Mesenchymal stem cell (in vitro differentiated cells and primary cell): ENCODE measurements at places on chromosomes 2 and 18.

DNA sequence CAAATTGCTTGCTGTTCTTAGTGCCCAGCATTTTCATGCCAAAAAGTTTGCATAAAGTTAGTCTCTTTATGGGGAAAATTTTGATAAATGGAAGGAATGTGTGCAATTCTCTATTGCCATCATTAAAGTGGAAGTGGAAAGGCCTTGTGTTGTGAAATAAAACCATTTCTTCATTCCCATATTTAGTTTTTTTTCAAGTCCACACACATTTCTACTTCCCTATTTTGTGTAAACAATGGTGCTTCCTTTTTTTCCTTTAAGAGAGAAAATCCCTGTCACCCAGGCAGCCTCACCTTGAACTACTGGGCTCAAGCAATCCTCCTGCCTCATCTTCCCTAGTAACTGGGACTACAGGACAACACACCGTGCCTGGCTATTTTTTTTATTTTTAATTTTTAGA, 42.3 kb upstream of the NCOA1 start:
- no peak for DNase-seq

DNA sequence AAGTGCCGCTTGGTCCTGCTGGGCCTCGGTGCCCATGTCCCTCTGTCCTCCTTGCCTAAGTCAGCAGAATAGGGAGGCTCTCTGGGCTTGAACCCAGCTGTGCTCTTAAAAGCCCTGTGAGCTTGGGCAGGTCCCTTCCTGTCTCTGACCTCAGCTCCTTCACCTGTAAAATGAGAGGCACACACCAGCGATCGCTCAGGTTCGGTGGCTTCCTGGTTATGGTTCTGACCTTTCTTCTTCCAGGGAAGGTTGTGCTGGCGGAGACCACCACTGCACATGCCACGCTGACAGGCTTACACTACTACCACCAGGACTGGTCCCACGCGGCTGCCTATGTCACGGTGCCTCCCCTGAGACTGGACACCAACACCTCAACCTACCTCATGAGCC, 36.1 kb upstream of the MAPRE3 start:
- no peak for DNase-seq

- no peak for DNase-seq
Measured at GRCh38 chr2:8278709-8279354, 403.0 kb upstream of the ID2 start.

GRCh38 chr18:10453261-10453805, 1.1 kb upstream of the APCDD1 start:
- no peak for DNase-seq

- DNase-seq = no peak
Measured at GRCh38 chr18:61852496-61852895, 40.3 kb downstream of the RNF152 start.

DNA sequence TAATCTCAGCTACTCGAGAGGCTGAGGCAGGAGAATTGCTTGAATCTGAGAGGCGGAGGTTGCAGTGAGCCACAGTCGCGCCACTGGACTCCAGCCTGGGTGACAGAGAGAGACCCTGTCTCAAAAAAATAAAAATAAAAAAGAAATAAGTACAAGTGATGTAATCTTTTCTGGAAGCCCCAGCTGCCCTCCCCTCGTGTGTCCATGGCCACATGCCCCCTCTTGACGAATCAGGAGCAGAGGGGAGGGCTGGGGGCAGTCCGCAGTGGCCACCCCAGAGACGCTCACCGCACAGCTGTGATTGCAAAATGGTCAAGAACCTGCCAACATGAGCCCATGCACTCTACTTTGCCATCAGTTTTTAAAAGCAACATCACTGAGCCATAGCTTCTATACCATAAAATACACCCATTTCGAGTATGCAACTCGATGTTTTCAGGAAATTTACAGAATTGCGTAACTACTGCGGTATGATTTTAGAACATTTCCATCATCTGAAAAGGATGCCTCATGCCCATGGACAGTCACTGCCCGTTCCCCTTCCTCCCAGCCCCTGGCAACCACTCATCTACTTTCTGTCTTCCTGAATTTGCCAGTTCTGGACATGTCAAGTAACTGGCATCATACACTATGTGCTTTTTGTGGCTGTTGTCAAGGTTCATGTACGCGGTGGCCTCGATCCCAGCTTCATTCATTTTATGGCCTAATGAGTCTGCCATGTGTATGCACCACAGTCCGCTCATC, 88.1 kb downstream of the NDUFA10 start:
- no peak for DNase-seq

- no peak for DNase-seq
Measured at GRCh38 chr2:151967829-151968722, 130.8 kb downstream of the CACNB4 start.

GRCh38 chr2:207766697-207767460, 2.8 kb downstream of the FZD5 start:
- no peak for DNase-seq

GRCh38 chr2:7984693-7985353, 697.0 kb upstream of the ID2 start:
- DNase-seq = no peak

DNA sequence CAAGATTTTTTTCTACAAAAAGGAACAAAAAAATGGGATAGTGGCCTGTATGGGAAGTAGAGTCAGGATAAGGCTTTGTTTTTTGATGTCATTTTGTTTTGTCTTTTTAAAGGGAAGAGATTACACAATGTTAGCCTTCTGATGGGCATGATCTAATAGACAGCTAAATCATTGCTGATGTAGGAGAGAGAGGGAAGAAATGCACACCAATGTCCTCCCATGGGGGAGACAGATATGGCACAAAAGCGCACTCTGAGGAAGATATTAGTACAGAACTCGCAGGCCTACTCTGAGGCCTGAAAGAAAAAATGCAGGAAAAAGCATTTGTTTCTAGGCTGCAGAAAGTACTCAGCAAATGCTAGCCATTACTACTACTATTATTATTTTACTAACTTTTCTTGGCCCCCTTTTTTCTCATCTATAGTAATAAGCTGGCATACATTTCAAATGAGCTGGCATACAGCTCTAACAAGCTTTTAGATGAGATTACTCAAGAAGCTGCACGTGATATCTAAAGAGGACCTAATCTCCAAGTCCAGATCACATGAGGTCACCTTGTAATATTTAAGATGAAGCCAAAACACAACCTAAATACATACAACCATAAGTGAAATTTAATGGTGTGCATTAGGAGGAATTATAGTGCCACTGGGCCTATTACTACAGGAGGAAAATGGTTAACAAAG, 269.4 kb upstream of the TANK start:
- no peak for DNase-seq

GRCh38 chr18:3354506-3354905, 92.6 kb downstream of the MYL12B start:
- no peak for DNase-seq

- DNase-seq = peak; percentile 39
Measured at GRCh38 chr2:174012347-174013314, 47.5 kb upstream of the SP3 start.

- DNase-seq = peak; percentile 61
Measured at GRCh38 chr18:76821875-76822505, 367 bp upstream of the ZNF236 start.

DNA sequence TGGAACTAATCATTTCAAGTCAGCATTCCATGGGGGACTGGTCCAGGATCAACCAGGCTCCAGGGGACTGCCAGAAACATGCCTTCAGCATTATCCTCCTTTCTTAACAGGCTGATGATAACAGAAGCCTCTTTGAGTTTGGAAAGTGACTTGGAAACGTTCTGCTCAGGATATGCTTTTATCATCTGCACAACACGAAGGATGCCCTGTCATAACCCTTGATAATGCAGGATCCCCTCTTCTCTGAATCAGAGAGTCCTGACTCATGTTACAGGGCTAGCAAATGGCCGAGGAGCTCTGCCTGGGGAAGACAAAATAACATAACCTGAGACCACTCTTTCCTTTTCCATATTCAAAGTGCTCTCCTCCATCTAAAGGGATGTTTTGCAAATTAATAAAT, 6.7 kb downstream of the SCYGR3 start:
- no peak for DNase-seq

GRCh38 chr2:67260343-67261277, 136.5 kb upstream of the ETAA1 start:
- peak; percentile 97 for DNase-seq

GRCh38 chr2:171210216-171210863, 49.6 kb upstream of the TLK1 start:
- no peak for DNase-seq

DNA sequence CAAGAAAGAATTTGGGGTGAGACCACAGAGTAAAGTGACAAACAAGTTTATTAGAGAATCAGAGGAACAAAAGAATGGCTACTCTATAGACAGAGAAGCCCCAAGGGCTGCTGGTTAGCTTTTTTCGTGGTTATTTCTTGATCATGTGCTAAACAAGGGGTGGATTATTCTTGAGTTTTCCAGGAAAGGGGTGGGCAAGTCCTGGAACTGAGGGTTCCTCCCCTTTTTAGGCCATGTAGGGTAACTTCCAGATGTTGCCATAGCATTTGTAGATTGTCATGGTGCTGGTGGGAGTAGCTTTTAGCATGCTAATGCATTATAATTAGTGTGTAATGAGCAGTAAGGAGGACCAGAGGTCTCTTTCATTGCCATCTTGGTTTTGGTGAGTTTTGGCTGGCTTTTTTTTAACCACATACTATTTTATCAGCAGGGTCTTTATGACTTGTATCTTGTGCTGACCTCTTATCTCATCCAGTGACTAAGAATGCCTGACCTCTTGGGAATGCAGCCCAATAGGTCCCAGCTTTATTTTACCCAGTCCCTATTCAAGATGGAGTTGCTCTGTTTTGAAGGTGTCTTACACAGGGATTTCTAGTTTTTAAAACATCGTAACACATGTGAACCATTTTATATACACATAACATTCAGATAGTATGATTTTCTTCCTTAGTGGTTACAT, 77.8 kb downstream of the MYO1B start:
- DNase-seq = no peak

- no peak for DNase-seq
Measured at GRCh38 chr2:7490672-7491071, 573.5 kb downstream of the RNF144A start.

DNA sequence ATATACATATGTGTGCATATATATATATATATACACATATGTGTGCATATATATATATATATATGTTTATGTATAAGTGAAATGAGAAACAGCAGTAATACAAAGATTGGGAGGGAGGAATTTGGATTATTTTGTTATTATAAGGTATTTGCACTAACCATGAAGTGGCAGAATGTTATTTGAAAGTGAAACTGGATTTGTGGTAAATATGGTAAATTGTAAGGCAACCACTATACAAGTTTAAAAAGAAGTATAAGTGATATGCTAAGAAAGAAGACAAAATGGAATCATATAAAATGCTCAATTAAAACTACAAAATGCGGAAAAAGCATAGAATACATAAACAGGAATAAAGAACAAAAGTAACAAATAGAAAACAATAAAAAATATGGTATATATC, 37.5 kb downstream of the FBXO15 start:
- no peak for DNase-seq

GRCh38 chr18:26479681-26480079, 68.7 kb downstream of the KCTD1 start:
- DNase-seq = no peak

DNA sequence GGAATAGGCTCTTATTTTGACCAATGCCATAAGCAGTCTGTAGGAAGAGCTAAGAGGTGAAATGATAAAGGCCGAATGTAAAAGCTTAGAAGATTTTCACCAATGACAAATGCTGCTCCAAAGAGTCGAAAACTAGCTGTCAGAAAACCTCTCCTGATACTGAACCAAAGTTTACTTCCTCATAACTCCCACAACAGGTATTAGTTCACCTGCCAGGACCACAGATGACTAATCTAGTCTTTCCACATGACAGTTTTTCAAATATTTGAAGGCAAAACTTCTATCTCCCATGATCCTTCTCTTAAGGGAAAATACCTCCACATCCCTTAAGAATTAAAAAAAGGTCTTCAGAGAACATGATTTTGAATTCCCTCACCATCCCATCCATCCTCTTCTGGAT, 473.2 kb upstream of the SPHKAP start:
- no peak for DNase-seq

DNA sequence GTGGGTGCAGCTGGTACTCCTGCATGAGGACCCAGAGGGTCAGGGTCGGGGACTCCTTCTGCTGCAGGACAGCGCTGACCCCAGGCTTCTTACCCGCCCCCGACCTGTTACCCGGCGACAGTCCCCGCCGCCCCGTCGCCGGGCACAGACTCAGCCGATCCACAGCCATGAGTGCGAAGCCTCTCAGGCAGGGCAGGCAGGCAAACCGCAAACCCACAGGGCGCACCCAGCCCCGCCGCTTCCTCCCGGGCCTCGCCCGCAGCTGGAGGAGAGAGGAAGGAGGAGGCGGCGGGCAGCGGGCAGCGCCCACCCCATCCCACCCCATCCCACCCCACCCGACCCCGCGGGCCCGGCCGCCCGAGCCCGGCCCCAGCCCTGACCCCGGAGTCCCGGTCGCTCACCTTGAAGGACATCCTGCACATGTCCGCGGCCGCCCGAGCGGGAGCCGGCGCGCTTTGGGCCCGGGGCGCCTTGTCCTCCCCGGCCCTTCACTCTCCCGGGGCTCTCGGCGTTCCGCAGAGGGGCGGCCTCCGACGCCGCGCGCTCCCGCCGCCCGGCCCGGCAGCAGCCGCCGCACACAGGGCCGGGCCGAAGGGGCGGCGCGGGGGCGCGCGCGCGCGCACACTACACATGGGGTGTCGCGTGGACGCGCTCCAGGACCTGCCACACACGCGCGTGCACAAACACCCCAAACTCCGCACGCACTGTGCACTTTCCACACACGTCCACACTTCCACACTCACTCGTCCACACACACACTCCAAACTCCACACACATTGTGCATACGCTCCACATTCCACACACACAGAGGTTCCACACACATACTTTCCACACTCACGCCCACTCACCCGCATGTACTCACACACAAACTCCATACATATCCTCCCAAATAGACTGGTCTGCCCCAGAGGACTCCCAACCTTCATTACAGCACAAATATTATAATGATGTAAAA, at the start of gene ANKRD29:
Gene ANKRD29, minus strand, starts transcription at position 603 of the 955 bp plus-strand sequence. Its CDS starts 181 bp downstream, at position 422.
- peak; percentile 25 for DNase-seq

DNA sequence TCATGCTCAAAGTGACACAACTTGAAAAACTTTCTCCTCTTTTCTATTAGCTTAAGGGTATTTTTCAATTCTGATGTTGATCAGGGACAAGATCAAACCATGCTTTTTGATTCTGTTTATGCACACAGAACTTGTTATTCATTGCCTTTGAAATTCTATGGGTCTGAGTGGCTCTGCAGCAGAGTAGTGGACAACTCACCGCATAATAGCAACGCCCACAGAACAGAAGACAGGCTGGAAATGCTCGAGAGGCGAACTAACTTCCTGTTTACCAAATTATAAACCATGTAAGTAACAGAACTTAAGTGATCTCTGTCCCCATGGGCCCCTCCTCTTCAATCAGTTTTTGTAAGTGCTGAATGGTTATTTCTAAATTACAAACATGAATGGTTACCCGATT, 131.2 kb downstream of the CBLN2 start:
- DNase-seq = no peak

GRCh38 chr18:26677957-26678356, 129.6 kb upstream of the KCTD1 start:
- DNase-seq = no peak

GRCh38 chr2:8276026-8276425, 405.8 kb upstream of the ID2 start:
- DNase-seq = no peak
